ENCODE measurements at places on chromosomes 16 and 17.
A peak's percentile ranks its signal among the peaks of the same experiment; 100 is the strongest.

GRCh38 chr16:50928065-50928464 is 186.2 kb downstream of the CYLD start:
- no peak for DNase-seq

DNA sequence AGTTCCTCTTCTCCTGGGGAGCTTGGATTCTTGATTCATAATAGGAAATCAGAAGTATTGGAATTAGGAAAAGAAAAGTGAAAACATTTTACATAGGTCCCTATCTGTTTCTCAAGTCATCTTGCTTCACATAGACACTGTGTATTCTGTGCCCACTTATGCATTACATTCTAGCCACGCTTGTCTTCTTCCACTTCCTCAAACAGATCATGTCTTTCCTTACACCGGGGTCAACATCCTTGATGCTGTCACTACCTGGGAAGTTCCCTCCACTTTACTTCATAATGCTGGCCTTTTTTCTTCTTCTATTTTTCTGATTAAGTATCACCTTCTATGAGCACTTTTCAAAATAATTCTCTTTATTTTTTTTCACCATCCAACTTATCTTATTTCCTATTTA is 606.4 kb upstream of the CDH8 start:
- no peak for DNase-seq

DNA sequence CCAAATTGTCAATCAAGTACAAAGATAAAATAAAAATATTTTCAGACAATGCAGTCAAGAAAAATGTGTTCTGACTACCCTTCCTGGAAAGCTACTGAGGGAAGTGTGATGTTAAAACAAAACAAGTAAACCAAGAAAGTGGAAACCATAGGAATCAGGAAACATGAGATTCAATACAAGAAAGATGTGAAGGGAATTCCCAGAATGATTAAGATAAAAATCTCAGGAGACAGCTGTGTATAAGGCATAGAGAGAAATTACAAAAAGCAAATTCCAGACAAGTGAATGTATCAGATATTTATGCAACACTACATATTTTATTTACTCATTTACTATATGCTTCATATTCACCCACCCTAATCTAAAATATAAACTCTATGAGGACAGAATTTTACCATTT is 32.2 kb downstream of the TRIM37 start:
- no peak for DNase-seq

DNA sequence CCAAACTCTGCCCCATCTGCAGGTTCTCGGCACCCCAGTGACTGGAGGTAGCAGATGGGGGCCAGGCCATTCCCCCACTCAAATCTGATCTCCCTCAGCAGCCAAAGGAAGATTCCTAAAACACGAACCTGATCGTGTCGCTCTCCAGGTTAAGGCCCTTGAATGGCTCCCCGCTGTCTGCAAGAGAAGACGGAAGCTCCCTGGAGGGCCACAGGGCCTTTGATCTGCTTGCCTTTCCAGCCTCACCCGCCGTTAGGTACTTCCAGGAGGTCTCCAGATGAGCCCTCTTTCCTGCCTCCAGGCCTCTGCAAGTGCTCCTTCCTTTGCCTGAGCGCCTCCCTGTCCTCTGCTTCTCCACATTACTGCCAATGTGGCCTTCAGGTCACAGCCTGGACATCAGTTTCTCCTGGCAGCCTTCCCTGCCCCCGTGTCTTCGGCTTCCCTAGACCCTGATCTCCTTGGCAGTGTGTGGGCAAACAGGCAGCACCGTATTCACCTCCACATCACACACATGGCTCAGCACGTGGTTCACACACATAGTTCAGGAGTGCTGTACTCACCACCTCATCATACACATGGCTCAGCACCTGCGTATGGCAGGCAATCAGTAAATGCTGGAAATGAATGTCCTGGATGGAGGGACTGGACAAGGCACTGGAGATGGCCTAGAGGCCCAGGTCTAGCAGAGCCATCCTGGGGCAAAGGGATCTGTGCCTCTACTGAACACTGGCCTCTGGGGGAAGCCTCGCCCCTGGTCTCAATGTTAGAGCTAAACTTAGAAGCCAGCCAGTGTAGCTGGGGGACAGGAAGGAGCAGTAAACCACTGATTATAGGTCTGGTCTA is 26.4 kb upstream of the MRPS23 start:
- no peak for DNase-seq

DNA sequence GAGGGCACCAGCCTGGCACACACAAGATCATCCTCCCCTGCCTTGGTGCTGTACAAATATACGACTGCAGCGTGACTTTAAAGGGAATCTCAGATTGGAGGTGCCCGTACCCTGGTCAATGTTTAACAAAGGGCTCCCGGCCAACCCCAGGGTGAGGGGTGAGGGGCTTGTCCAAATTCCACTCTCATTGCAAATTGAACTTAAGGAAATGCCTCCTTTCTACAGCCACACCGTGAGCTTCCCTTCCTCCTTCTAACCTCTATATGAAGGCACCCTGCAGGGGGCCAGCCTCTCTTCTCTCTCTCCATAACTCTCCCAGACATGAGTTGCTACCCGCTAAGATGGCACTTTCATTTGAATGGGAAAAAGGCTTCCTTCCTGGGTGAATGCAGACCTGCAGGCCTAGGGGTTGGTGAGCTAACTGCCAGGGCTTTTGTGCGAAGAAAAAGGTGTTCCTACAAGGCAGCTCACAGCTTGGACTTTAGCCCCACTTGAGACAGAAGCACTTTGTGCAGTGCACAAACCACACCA is 76.6 kb downstream of the IRF8 start:
- DNase-seq, result no peak

GRCh38 chr16:54568906-54569807 is 282.6 kb upstream of the IRX3 start:
- DNase-seq, result no peak

DNA sequence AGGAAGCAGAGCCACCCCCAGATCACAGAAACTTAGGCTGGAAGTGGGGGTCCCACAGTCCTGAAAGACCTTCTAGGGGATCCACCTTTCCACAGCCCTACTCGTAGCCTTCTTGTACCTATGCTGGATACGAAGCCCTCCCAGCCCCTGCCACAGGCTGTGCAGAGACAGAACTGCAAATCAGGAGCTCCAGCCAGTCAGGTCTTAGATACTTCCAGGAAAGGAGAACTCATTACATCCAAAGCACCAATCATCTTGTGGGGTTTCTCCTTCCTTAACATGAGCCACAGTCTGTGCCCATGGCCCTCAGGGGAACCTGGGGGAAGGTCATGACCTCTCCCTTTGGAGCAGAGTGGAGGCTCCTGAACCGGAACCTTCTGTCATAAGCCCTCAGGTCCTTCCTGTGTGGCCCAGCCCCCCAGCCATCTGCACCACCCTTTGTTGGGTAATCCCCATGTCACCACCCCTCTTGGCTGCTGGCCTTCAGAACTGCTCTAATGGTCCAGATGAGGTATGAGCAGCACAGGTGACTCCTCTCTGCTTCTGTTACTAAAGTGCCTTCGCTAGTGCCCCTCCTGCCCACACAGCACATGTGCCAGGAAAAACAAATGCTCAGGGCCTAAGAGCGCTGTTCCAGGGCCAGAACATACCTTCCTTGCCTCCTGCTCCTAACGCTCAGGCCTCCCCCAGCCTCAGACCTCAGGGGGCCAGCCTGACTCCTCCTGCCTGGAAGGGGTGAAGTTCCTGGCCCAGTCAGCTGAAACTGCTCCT is 14.6 kb downstream of the SRCIN1 start:
- no peak for DNase-seq

DNA sequence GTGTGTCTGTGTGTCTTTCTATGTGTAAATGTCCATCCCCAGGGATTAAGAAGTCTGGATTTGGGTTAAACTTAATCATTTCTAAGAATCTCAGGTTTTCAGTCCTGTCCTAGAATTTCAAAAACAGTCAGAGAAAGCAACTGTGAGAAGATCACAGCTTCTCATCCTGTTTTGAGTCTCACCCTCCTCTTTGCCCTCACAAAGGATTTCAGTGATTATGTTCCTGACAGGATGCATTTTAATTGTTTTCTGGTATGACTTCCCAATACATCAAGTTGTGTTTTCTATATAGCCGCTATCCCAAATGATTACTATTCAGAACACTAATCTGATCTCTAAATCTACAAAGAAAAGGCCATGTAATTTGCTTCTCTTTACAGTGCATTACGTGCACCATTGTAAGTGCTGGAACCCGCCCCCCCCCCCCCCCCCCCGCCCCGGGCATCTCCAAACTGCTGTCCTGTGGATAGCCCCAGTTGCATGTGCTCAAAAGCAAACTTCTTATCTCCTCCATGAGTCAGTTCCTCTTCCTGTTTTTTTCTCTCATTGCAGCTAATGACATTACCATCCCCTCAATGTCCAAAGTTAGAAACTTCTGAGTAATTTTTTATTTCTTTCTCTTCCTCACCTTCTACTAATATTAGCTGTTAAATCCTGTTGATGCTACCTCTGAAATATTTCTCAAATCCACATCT is 73.9 kb downstream of the CDH13 start:
- DNase-seq, result no peak

GRCh38 chr17:44556166-44556831 is 985 bp upstream of the FZD2 start:
- DNase-seq, result peak; percentile 49

- no peak for DNase-seq
These were observed 25.3 kb downstream of the GINS3 start for GRCh38 chr16:58417600-58417999.

GRCh38 chr16:29857133-29857760 is 5.8 kb downstream of the CDIPT start:
- peak; percentile 67 for DNase-seq

DNA sequence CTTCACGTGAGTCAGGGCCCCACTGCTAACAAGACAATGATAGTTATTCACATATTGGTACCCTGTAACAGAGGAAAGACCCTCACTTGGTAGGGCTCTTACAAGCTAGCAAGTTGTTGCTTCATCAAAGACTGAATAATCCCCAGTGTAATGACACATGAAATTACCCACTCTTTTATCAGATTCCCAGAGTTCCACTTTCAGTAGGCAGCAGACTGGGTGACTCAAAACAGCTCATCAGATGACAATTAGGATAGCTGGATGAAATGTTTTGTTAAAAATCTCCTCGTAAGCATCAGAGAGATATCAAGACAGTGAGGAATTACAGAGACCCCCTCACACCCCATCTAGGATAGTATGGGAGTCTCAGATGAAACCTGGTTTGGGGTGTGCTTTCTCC is 6.8 kb upstream of the OR1E2 start:
- no peak for DNase-seq

DNA sequence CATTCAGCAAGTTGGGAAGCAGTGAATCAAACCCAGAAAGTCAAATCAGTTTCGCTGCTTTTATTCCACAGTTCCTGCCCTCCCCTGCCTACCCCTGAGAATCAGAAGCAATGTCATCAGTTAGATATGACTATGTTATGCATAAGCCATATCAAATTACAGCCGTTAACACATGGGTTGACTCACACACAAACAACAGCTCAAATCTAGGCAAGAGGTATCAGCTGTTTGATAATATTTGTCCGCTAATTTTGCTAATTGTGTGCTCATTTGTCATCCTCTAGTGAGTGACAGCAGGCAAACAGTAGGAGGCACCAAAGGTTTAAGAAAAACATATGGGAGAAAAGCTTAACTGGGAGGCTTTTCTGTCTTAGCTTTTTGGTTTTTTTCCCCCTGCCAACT is 327.4 kb upstream of the CCL2 start:
- no peak for DNase-seq

- no peak for DNase-seq
These were observed 9.1 kb upstream of the GHDC start for GRCh38 chr17:42203354-42203753.

GRCh38 chr16:88378836-88379693 is 3.7 kb upstream of the ZNF469 start:
- no peak for DNase-seq

- peak; percentile 86 for DNase-seq
These were observed 84.6 kb upstream of the PMFBP1 start for GRCh38 chr16:72256398-72257066.

GRCh38 chr17:45296833-45297124 is 20.0 kb downstream of the MAP3K14 start:
- DNase-seq, result no peak

GRCh38 chr16:10929853-10930754 is 12.2 kb downstream of the DEXI start:
- no peak for DNase-seq

DNA sequence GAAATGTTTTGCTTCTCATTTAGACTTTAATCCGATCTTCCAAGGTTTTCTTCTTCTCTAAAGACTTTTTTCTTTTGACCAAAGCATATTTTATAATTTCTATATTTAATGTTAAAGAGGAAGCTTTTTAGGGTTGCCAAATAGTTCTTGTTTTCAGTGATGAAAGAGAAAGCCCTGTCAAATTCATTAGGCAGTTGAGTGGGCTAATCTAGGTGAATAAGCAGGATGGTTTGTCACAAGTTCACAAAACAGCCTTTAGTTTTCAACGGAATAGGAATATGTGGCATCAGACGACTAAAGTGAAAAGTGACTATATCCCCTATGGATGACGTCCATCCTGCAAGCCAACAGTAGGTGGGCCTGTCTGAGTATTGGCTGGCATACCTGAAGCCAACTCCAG is 118.8 kb downstream of the NLK start:
- no peak for DNase-seq

DNA sequence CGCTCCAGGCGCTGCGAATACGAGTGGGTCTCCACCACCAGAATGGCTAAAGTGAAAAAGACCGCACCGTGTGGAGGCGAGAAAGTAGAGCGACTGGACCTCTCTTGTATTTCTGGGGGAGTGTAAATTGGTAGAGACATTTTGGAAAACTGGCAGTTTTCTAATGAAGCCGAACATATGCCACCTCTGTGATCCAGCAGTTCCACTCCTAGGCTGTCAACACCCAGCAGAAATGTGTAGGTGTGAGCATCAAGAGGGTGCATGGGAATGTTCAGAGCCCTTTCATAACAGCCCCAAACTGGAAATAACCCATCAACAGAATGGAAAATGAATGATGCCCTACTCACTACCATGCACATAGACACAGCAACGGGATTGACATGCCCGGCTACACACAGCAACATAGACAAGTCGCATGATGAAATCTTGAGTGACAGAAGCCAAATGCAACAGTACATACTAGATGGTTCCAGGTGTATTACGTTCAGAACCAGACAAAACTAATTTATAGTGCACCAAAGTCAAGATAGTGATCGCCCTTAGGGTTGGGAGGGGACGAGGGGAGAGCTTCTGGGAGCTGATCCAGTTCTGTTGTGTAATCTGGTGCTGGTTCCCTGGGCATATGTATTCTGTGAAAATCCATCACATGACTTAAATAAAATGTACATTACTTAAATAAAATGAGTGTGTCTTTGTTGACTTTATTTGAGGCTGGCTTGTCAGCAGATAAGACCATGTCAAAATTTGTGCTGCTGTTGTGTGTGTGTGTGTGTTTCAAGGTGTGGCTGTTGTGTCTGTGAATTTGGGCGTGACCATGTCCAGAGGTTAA is 877 bp upstream of the BCL7C start:
- no peak for DNase-seq

All from AG20443 (cell line).